ENCODE measurements at places on chromosomes 1 and 21.

GRCh38 chr1:58401991-58402390 is 144.5 kb downstream of the OMA1 start:
- no peak for DNase-seq

GRCh38 chr1:109392788-109393616 is 4.7 kb downstream of the SORT1 start:
- DNase-seq: no peak

GRCh38 chr1:65440915-65441314 is 20.4 kb downstream of the LEPR start:
- DNase-seq: no peak

DNA sequence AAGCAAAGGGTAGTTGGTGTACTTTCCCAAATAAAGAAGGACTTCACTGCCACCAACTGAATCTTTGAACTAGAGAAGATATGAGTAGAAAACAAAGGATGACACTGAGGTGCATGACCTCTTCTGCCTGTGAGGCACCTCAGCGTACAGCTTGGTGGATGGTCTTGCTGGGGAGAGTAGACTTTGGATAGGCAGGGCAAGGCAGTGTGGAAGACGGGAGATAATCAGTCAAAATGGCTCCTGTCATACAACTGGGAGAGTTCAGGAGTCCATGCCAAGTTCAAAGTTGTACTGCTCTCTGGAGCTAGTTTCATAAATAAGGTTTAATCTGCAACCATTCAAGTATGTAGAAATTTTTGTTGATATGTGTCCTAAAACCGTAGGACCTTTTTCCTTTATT is 143.4 kb downstream of the BARHL2 start:
- DNase-seq: no peak

DNA sequence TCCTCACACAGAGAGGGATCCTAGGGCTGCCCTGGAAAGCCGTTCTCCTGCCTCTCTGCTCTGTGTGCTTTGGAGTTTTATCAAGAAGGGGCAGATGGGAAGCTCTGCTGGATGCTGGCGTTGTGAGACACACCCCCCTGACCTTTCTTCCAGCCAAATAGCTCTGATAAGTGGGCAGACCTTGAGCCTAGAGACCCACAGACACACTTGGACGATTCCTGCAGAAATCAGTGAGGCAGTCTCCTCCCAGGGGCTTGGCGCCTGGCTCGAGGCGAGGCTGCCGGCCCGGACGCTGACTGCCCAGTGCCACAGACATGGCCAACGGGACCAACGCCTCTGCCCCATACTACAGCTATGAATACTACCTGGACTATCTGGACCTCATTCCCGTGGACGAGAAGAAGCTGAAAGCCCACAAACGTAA is at the start of gene MRAP:
TSS of gene MRAP (plus strand) at position 198 of the 424 bp plus-strand sequence. CDS start at position 315, 117 bp downstream.
- no peak for DNase-seq

DNA sequence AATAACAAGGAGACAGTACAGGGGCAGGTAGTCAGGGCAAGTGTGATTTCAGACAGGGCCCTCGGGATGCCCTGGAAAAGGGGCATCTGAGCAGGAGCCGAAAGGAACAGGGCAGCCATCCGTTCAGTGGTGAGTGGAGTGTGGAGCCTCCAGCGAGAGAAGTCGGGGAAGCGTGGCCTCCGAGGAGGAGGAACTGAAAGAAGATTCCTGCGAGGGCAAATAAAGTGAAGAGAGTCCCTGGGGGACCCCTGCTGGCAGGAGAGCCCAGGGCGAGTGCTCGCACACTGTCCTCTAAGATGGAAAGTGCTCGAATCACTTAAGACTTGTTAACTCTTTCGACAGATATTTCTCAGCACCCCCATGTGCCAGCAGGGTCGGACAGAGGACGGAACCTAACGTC is 3.5 kb upstream of the UTS2 start:
- no peak for DNase-seq

- no peak for DNase-seq
Measured at GRCh38 chr1:60989749-60990713, 92.3 kb upstream of the NFIA start.

DNA sequence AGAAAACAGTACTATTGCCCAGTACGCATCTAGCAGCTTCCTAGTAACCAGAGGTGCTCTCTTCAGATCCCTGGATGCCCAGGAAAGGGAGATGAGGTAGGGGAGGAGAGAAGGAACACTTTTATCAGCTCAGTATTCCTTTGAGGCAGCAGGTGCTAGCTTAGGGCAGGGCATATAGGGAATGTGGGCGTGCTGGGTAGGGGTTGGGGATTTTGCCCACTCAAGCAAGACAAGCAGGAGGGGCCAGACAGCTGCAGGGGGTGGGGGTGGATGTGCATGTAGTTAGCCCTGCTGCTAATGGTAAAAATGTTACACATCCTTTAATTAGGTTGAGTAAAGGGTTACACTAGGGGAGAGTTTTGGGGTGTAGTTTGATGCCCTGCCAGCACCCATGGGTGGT is 18.1 kb upstream of the AVPR1B start:
- no peak for DNase-seq

DNA sequence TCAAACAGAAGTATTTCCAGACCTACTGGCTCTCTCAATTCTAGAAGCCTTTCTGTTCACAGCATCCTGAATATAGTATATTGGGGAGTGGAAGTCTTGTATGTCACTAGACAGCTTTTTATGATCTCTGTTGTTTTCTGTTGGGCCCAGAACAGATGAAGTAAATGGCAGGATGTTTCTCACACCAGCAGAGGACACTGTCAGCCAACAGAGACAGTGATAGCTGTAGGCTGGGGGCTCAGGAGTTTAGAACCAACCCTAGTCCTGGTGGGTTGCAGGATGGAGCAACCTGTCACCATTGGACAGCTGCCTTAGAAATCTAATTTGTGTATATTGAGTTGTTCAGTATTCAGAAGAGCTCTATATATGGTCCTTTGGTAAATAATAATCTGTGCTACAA is 16.9 kb downstream of the AGO1 start:
- no peak for DNase-seq

DNA sequence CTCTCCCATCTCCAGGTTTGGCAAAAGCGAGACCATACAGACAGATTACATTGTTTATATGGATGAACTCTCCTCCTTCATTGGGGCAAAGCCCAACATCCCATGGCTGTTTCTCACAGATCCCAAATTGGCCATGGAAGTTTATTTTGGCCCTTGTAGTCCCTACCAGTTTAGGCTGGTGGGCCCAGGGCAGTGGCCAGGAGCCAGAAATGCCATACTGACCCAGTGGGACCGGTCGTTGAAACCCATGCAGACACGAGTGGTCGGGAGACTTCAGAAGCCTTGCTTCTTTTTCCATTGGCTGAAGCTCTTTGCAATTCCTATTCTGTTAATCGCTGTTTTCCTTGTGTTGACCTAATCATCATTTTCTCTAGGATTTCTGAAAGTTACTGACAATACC is 26.4 kb downstream of the FMO3 start:
- no peak for DNase-seq

- no peak for DNase-seq
Measured at GRCh38 chr1:2990376-2991115, 30.7 kb upstream of the ACTRT2 start.

DNA sequence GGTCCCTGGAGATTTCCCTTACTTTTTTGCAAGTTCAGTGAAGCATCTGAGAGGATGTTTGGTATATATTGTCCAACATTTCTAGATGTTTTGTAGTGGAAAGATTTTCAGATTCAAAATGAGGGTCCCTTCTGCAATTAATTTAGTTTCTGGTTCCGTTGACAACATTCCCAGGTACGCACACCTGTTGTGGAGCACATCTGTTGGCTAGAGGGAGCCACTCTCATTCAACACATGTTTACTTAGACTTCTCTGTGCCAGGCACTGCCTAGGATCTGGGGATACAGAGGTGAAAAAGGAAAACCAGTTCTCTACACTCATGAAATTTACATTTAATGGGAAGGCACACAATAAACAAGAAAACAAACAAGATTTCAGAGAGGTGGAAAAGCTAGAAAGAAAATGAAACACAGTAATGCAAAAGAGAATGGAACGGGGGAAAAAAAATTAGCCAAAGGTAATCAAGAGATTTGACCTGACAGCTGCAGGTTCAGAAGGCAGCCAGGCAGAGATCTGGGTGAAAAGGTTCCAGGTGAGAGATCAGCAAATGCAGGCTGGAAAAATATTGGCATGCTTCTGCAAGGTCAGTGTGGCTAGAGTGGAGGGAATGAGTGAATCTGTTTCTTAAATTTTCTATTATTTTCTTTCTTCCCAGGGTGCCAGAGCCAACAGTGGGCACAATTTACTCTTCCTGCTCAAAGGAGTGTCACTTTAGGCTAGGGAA is 48.4 kb upstream of the KAZN start:
- no peak for DNase-seq

DNA sequence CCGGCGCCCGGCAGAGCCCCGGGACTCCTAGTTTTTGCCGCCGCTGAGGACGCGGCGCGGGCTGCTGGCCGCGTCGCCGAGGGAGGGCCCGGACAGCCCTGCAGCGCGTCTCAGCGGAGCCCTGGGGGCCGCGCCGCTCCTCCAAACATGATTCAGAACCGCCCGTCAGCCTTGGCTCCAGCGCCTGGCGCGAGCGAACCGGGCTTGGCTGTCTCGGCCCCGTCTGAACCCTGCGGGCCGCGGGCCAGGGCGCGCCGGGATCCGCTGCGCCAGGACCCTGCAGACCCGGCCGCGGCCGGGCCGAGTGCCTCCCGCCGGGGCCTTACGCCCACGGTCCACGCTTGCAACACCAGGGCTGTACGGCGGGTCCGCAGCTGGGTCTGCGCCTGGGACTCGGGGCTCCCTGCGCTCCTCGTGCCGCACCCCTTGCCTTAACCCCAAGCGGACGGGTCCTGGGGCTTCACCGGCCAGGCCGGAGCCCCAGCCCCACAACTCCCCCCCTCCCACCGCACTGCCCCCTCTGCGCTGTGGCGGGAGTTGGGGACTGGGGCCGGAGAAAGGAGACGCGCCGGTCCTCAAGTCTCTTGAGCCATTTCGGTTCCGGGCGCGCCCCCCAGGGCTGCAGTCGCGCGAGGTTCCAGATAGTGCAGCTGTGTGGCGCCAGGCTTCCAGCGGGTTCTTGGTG is 48.4 kb upstream of the CD34 start:
- DNase-seq: peak; percentile 50

- DNase-seq: no peak
Measured at GRCh38 chr1:169003864-169004516, 102.5 kb upstream of the ATP1B1 start.

DNA sequence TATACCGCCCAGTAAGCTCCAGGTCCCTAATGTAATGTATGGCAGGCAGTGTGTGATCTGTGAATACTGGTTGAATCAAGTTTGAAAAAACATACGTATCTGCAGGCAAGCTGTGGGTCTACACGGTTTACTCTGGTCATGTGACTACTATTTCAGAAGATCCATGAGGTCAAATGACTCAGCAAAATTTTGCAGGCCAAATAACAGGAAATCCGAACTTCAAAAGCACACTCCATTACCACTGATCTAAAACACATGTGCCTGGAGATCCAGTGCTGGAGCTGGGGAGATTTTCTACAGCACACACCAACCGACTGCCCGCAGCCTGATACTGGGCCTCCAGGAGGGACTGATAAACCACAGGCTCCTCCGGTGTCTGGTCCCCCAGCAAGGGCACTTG is 64.5 kb upstream of the SLC44A3 start:
- no peak for DNase-seq

GRCh38 chr1:53241828-53242227 is 3.5 kb upstream of the MAGOH start:
- DNase-seq: no peak

GRCh38 chr1:243850202-243850451 is at the start of gene AKT3:
Gene AKT3 (minus strand): TSS chr1:243850243. CDS start chr1:243843170, 7,073 bp downstream.
- DNase-seq: peak; percentile 72

GRCh38 chr1:107529511-107530149 is 388.8 kb downstream of the NTNG1 start:
- peak; percentile 29 for DNase-seq

GRCh38 chr1:234845836-234846235 is 235.9 kb upstream of the IRF2BP2 start:
- DNase-seq: no peak

DNA sequence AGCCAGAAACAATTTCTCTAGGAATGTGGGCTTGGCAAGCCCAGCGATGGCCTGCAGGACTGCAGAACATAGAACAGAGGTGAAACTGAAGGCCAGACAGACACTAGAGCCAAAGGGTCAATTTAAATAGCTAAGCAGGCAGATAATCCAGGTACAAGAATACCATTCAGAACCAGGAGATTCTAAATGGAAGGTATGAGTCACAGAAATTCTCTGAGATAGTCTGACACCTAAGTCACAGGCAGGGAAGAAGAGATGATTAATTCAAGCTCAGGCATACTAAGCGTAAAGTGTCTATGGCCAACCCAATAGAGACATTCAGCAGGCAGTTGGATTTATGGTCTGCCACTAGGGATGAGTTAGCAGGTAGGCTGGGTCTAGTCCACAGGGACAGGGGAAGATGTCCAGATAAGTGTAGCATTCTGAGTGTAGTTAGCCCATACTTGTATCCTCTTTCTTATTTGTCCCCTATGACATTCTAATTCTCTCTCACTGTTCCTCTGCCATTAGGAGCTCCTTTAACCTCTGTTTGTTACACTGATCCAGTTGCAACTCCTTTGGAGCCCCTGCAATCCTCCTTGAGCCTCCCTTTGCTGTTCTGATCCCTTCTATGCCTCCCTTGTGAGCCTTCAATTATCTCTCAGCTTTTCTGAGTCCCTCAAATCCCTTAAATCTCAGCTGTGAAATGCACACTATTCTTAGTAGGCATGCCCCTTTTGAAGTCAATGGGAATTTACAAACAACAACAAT is 383.8 kb downstream of the LMO4 start:
- DNase-seq: no peak

- no peak for DNase-seq
Measured at GRCh38 chr1:234647245-234647644, 37.3 kb upstream of the IRF2BP2 start.

DNA sequence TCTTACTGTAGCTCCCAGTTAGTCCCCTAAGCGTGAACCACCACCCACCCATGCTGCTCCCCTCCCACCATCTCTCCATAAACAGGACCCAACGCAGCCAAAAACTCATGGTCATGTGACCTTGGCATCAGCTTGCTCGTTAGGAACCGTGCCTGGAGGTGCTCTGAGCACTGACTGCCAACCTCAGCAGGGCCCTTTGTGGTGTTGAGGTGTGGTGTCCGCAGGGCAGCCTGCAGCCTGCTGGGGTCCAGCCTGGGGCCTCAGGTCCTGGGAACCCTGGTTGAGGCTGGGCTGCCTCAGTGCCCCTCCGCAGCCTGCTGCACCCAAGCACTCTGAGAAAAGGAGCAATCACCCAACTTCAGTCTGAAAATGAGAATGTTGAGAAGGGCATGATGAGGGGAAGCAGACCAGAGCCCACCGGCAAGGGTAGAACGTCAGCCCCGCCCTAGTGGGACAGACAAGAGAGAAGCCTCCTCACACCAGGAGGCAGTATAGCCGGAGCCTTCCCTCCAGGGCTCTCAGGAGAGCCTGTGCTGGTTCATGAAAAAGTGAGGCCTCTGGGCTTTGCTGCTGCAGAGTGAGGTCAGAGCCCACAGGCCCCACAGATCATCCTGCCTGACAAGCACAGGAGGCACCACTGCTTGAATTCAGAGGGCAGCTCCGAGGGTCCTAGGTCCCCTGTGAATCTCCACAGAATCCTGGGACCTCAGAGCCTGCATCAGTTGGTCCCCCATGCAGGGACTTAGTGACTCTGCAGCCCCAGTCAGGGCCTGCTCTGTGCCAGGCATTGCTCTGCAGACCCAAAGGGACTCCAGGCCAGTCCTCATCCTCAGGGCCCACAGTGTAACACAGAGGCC is 4.9 kb upstream of the COL6A2 start:
- no peak for DNase-seq

GRCh38 chr1:119679223-119679622 is 31.2 kb upstream of the ZNF697 start:
- no peak for DNase-seq

GRCh38 chr1:205619376-205619775 is 12.4 kb downstream of the ELK4 start:
- DNase-seq: no peak

GRCh38 chr1:42923367-42924081 is 35.1 kb downstream of the SLC2A1 start:
- DNase-seq: no peak
